ENCODE measurements at places on chromosomes 7 and 10.

- DNase-seq = no peak
Measured at GRCh38 chr10:102604439-102604841, 39.8 kb upstream of the TRIM8 start.

GRCh38 chr7:44580945-44581878 lies 819 bp downstream of the TMED4 start:
- no peak for DNase-seq

DNA sequence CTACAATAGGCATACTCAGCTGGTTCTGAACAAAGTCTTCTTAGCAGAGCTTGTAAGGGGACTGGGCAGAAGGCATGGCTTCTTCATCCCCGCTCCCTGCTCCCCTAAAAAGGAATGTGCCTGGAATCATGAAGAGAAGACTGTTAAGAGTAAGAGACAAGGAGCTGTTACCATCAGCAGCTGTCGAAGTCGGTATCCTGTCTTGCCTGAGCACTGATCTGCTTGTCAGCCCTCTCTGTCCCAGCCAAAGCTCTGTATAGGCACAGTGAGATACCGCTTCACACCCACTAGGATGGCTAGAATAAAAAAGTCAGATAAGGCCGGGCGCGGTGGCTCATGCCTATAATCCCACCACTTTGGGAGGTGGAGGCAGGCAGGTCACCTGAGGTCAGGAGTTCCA lies 2.4 kb downstream of the ABLIM1 start:
- DNase-seq = no peak

GRCh38 chr10:93438613-93439253 lies 43.4 kb downstream of the MYOF start:
- DNase-seq = no peak

DNA sequence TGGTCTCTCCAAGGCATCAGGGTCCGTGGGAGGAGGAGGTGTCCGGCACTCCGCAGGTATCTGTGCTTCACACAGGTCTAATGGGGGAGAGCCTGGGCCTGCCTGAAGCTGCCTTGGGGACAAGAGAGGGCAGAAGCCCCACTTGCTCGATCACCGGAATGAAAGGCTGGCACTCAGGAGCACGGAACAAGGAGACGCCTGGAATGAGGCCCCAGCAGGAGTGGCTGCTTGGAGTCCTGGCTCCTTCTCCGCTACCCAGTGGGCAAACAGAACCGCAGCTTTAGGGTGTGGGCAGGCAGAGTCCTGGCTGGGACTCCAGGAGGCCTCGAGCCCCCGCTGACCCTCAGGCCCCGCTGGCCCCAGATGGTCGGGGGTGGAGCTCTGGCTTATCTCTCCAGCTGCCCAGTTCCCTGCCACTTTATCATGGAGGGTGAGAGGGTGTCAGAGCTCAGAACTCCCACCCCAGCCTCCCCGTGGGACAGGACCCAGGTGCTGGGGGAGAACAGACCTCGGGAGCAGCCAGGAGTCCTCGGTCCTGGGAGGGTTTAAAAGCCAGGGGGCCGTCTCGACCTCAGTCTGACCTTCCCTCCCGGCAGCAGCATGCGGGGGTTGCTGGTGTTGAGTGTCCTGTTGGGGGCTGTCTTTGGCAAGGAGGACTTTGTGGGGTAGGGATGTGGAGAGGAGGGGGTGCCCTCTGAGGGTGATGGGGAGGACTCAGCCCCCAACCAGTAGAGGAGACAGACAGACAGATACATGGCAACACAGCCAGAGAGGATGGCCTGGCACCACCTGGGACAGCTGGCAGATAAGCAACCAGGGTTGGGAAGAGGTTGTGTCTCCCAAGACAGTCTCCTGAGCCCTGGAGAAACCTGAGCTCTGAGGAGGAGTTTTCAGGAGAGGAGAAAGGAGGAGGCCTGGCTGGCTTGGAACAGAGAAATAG lies at the start of gene CPA1:
CPA1 (plus strand) TSS at position 574 of the 940 bp plus-strand sequence; CDS start at position 601, 27 bp downstream.
- no peak for DNase-seq

GRCh38 chr10:132152896-132153580 lies 33.7 kb upstream of the DPYSL4 start:
- DNase-seq = no peak

DNA sequence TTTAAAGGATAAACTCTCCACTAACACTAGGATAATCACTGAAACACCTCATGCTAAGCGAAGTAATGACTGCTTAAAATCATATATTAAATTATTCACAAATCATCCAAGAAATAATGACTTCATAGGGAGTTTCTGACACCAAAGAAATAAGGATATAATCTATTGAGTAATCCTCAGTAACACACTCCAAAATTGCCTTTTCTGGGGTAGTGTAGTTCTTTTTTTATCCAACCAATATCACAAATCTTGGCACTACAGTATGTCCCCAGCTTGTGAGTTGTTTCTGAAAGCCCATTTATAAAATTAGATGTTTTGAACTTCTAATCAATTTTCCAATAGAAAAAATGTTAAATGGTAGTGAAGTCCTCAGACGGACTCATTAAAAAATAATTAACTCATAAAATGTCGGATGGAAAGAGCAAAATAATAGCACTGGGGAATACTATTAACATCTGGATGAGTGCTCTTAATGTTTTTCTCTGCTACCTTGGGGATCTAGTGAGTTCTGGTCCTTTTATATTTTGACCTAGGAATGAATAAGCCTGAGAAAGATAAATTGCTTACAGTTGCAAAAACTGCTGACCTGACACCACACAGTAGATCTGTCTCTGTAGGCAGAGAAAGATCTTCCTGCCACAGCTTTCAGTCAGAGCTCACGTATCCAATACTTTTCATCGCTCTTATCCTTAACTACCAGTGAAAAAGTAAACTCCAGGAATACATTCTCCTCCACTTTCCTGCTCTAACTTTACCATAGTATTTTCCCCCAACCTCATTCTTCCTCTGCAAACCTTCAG lies 618.5 kb upstream of the ANKRD30A start:
- no peak for DNase-seq

DNA sequence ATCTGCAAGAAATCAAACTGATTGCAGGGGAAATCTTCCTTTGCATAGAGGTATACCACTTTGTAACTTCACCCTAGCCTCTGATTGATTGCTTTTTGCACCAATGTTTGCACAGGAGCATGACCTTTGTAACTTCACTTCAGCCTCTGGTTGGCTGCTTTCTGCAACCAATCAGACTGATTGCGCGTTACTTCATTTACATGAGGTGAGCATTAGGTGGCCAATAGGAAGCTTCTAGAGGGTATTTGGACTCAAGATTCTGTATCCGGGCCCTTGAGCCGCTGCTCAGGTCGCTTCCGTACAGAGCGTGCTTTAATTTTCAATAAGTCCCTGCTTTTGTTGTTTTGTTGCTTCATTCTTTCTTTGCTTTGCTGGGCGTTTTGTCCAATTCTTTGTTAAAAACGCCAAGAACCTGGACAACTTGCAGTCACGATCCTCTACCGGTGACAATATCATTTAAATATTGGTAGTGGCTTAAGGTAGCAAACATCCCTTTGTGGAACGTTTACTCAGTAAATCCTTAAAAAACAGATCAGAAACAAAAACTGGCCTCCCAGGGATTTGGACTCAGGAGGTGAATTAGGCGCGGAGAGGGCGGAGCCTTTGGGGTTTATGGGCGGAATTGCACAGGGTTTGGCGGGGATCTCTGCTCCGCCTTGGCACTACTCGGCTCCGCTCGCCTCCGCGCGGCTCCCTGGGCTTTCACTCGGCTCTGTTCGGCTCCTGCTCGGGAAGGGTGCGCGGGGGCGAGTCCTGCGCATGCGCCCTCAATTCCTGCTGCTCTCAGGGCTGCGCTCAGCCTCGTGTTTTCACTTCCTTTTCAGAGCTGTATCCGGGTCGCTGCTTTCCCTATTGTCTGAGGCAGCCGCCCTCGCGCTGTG lies at the start of gene PHF14:
PHF14 (plus strand) TSS at position 812 of the 881 bp plus-strand sequence. CDS start 452 bp downstream, outside the sequence.
- DNase-seq = peak; percentile 98

DNA sequence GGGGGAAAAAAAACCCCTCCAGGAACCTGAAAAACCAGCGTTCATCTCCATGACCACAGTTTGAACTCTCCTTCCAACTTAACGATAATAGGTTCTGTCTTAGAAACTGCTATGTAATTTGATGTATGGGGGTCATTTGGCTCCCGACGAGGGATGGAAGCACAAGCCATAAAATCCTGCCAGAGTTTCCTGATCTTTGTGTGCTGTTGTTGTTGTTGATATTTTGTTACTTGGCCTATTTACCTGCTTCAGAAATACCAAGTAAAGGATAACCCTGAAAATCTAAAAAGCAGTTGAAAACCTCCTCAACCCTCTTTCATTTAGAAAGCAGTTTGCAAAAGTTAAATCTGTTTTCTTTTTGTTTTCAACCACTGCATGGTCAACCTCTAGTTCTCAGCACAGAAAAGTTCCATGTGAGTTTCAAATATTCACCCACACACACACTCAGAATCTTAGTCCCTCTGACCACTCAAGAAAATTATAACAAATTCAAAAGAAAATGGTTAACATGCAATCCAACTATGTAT lies 9.3 kb upstream of the HOXA2 start:
- DNase-seq = no peak

- DNase-seq = no peak
Measured at GRCh38 chr10:23192712-23193434, 761 bp downstream of the PTF1A start.

DNA sequence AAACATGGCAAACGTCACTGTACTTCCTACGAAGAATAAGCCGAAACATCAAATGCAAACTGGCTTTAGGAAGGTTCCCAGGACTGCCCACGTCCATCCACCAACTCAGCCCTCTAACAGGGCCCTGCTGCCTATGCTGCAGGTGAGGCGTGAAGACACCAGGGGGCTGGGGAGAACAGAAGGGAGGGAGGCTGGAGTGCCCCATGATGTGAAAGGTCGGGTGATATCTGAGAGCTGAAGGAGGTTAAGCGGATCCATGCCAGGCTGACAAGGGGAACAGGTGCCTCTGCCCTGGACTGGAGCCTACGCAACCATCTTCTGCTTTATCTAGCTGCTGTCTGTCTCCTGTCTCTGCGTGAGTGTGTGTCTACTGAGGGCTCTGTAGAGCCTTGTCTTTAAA lies 40.2 kb upstream of the ATP6V0A4 start:
- DNase-seq = no peak

GRCh38 chr7:32336726-32337125 lies 153.5 kb downstream of the LSM5 start:
- DNase-seq = no peak

DNA sequence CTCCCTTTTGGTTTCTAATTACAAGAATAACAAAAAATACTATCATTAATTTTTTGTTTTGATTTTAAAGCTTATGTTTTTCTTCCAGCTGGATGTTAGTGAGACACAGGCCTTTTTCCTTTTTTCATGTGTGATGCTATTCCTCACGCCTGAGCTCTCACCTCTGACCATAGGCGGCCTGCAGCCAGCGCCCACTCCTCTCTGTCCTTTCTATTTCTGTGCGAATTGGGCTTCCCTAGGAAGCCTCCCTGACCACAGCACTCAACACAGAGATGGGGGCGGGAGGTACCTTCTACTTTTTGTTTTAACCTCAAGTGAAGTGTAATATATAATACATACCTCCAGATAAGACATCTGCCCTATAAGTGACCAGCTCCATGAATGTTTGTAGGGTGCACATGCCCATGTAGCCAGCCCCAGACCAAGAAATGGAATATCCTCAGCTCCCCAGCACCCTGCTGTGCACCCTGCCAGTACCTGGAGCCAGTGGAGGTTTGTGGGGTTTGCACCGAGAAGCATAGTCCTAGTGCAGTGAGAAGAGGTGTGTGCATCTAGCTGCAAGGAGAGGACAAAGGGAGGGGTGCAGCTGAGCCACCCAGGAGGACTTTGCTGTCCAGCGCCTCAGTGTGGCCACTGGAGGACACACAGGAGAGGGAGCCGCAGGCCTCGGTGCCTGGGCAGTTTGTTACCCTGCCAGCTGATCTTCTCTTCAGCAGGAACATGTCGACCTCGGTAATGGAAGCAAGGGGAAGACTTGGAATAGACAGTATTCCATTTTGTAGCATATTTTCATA lies 38.5 kb downstream of the BNIP3 start:
- DNase-seq = peak; percentile 23

DNA sequence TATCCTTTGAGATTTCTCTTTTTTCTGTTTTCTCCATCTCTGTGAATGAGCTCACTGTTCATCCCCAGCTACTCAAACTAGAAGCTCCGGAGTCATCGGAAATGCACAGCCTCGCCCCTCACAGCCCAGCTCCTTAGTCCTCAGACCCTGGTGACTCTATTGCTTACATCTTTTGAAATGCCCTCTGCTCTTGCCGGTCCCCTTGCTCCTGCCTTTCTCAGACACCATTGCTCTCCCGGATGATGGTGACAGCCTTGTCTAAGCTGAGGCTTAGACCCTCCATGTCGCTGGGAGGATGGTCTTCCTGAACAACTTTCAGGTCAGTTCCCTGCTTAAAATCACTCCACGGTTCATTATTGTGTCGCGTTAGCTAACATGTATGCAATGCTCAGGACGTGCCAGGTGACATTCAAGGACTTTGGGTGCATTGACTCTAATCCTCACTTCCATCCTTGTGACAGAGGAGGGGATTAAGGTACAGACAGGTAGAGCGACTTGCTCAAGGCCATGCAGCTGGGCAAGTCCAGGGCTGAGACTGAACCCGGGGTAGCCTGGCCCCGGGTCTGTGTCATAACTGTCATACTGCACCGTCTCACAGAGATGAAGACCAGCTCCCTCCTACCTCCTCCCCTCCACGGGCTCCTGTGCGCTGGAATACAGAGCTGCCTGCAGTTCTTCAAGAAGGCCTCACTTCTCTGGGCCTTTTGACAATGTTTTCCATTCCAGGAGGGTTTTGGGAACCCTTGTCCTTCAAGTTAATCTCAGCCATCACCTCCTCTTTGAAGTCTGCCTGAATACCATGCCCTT lies 4.3 kb upstream of the UCMA start:
- no peak for DNase-seq

DNA sequence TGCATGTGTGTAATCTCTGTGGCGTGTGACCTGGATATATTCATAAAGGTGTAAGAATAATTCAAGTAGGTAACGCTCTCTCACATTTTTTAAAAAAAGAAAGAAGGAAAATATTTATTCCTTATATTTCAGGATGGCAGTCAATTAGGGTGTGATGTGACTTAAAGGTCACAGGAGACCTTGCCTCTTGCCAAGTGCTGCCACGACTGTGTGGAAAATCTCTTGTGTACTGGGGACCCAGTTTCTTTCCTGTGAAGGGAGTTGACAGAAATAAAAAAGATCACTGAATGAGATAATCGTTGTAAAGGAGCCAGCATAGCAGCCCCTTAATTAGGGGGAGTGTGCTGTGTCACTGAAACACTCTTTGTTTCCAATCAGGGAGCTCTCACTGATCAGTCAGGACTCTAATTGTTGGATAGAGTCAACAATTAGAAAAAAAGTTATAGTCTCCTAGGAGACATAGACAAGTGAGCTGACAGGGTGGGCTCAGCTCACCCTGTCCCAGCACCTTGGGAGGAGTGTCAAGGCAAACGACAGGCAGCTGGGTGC lies 31.1 kb downstream of the PTPRE start:
- no peak for DNase-seq

- DNase-seq = no peak
Measured at GRCh38 chr7:118918556-118918955, 694.1 kb downstream of the ANKRD7 start.

Data from BE2C (cell line).